Activated naive CD4-positive, alpha-beta T cell treated with Interleukin-2 at 50 U/mL for 16 hours (primary cell): ENCODE measurements at places on chromosomes 3 and 15.

- peak; percentile 91 for DNase-seq
These were observed at the start of gene SKIC8 for GRCh38 chr15:78299101-78299930. Gene SKIC8 (minus strand): TSS chr15:78299609. CDS start chr15:78295686, 3,923 bp downstream.

GRCh38 chr3:21140785-21141184, 610.2 kb downstream of the ZNF385D start:
- DNase-seq: no peak

DNA sequence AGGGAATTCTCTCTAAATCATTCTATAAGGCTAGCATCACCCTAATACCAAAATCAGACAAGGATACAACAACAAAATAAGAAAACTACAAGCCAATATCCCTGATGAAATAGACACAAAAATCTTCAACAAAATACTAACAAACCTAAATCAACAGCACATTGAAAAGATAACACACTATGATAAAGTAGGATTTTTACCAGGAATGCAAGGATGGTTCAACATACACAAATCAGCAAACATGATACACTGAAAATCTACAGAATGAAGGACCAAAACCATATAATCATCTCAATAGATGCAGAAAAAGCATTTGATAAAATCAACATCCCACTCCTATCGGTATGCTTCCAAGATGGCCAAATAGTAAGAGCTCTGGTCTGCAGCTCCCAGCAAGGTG, 39.5 kb downstream of the ALDH1A2 start:
- DNase-seq: no peak

- DNase-seq: no peak
These were observed 399.6 kb downstream of the PTPRG start for GRCh38 chr3:61960976-61961375.

- DNase-seq: no peak
These were observed 462.2 kb downstream of the NSUN3 start for GRCh38 chr3:94525043-94525442.

DNA sequence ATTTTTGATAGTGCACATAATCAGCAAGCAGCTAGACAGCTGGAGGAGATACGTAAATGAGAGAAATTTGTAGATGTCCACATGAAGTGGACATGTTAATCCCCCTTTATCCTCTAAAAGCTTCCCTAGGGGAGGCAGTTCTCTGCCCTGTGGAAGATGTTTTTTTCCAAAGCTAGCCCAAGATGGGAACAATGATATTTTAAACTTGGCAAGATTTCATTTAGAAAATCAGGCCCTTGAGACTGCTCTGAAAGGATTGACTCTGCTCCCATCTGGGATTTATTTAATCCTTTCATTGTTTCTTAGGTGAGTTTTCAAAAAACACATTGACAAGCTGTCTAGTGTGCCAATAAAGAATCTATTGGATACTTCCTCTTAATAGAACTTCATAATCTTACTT, 92.0 kb downstream of the SYNPR start:
- DNase-seq: no peak

- DNase-seq: peak; percentile 35
These were observed 43.0 kb upstream of the TLE3 start for GRCh38 chr15:70140543-70141375.

- DNase-seq: no peak
These were observed 1.9 kb downstream of the GATA2 start for GRCh38 chr3:128490915-128491690.

- DNase-seq: no peak
These were observed 15.7 kb downstream of the C3orf52 start for GRCh38 chr3:112101916-112102315.

DNA sequence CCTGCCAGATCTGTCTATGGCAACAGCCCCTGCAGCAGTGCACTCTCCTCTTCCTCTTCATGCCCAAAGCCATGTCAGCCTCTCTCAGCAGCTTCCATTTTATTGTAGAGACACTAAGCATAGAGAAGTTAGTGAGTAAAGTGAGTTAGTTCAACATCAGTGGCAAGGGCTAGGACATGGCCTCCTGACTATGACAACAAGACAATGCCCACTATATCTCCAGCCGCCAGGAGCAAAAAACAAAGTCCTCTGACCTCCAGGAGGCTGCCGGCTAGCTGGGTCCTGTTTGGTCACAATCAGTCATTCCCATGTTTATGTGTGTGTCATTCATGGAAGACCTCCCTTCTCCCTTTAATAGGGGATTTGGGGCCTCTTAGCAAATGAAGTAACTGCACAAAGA, 14.9 kb downstream of the NR1I2 start:
- no peak for DNase-seq

DNA sequence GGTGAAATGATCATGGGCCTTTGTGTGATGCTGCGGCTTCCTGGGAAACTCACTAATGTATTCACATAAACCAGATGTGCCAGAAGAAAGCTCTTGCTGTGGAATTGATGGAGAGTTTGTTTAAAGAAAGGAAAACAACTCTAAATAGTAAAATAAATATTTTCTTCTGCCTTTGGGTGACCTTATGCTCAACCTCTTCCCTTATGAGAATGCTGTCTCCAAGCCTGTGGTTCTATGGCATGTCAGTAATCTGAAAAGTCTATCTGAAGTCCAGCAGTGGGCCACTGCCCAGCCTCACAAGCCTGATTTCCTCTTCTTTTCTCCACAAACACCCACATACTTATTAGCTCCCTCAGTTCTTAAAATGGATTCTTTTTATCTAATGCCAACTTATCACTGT, 49.9 kb upstream of the PHLDB2 start:
- no peak for DNase-seq

- DNase-seq: peak; percentile 59
These were observed 18.3 kb upstream of the NTRK3 start for GRCh38 chr15:88274553-88275460.

DNA sequence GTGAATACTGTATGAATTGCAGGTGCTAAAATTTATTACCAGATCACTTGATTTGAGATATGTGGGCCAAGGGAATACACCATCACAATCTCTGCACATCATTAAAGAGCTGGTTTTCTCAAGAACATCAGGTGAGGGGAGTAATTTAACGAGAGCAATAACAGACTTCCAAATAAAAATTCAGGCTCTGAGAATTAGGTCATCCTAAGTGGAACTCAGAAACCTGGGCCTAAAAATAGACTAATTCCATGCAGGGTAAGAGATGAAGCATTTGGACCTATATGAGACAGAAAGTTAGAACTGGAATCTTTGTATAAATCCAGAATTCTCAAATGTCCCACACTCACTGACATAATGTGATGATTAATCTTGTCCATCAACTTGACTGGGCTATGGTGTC, 331.1 kb downstream of the ZNF621 start:
- no peak for DNase-seq
